ENCODE measurements at places on chromosomes 2 and 18.

DNA sequence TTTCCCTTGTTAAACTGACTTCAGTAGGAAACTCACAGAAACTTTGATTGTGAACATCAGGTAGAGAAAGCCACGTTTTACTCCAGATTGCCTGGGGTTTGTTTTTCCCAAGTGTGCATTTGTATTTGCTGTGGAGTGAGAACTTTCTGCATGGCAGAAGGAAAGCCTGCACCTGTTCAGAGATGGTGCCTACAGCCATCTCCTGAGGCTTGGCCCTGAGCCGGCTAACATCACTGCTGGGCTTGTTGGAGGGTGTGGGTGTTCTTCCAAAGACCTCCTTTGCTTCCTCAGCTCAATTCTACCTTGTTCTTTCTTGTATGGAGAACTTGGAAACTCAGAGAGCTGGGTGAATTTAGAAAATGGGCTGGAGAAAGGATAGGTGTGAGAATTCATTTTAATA is 16.1 kb downstream of the KCNS3 start:
- no peak for DNase-seq

- DNase-seq = no peak
Measured at GRCh38 chr2:239093952-239094351, 246.1 kb downstream of the TWIST2 start.

DNA sequence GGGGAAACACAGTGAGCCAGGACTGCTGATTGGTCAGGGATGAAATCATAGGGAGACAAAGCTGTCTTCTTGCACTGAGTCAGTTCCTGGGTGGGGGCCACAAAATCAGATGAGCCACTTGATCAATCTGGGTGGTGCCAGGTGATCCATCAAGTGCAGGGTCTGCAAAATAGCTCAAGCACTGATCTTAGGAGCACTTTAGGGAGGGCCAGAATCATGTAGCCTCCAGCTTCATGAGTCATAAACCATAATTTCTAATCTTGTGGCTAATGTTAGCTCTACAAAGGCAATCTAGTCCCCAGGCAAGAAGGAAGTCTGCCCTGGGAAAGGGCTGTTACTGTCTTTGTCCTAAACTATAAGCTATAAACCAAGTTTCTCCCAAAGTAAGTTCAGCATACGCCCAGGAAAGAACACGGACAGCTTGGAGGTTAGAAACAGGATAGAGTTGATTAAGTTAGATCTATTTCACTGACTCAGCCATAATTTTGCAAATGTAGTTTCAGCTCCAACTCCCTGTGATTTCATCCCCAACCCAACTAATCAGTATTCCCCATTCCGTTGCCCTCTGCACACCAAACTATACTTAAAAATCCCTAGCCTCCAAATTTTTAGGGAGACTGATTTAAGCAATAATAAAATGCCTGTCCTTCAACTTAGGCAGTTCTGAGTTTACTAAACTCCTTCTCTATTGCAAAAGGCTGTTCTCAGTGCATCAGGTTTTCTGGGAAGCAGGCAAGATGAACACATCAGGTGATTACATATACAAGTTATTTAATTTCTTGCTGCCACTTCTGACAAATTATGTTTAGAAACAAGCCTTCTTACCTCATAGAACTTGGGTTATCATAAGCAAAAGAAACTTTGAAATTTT is 226.9 kb upstream of the SPOPL start:
- no peak for DNase-seq

- no peak for DNase-seq
Measured at GRCh38 chr18:61589724-61590065, 256.5 kb downstream of the CDH20 start.

- DNase-seq = no peak
Measured at GRCh38 chr18:37729716-37730115, 164.1 kb upstream of the CELF4 start.

Measured in effector memory CD4-positive, alpha-beta T cell (primary cell).